ENCODE measurements at places on chromosomes 11 and 22. TPM values are rescaled to one million over a fixed set of nuclear protein-coding genes. Genes with fewer than 3 reads are reported as not detected.

The PGR gene
- 0.04 TPM for total RNA-seq

The PLAAT5 gene
- not detected for total RNA-seq

The TRIM48 gene
- not detected for total RNA-seq

The TSSK2 gene
- total RNA-seq, result not detected

The DBX1 gene
- not detected for total RNA-seq

Data from foreskin keratinocyte (primary cell).